Activated T-cell treated with anti-CD3 and anti-CD28 coated beads, Interleukin-2, amount 50 U/mL, for 4 hours (primary cell): ENCODE measurements at places on chromosomes 3 and 15. TPM values are rescaled to one million over a fixed set of nuclear protein-coding genes. Genes with fewer than 3 reads are reported as not detected.

GRCh38 chr15:79874242-79874641 lies 22.6 kb downstream of the MTHFS start:
- DNase-seq, result no peak

DNA sequence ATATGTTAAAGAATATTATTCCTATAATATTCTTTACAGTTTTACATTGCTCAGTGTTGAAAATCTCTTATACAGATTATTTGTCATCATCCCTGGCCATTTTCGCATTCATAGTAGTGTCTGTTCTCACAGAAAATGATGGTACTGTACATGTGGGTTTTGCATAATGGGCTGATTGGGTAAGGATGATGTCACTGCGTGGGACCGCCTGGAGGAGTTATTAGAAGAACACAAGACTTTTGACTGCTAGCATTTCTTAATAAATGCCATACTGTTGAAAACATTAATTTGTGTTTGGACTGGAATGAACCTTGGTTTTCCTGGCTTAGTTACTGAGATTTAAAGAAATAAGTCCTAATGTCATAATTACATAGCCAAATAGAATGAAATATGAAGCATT lies 20.3 kb downstream of the LRCH3 start:
- DNase-seq, result no peak

DNA sequence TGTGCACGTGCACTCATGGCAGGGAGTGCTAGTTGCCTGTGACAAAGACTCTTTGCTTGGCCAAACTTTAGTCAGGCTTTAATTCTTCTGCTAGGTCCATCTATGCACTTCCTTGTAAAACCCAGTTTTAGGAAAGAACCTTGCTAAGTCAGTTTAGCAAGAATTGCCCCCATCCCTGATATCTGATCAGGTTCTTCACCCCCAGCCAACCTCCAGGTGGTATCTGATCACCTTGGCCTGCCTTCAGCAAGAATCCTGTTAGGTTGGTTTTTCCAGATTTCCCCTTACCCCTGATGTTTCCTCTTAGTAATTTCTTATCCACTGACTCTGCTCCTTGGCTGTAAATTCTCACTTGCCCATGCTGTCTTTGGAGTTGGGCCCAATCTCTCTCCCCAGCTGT lies 8.4 kb downstream of the HSPBAP1 start:
- no peak for DNase-seq

DNA sequence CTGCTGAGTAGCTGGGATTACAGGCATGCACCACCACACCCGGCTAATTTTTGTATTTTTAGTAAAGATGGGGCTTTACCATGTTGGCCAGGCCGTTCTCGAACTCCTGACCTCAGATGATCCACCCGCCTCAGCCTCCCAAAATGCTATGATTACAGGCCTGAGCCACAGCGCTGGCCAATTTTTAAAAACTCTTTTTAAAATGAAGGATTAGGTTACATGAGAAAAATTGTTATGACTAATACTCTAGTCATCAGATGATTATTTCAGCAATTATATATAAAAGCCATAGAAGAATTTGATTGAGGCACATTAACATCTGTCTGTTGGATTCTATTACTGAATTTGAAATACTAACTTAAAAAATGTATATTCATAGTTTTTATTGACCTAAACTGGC lies 134.1 kb upstream of the MNS1 start:
- no peak for DNase-seq

The KIF7 gene
- total RNA-seq, result 2.6 TPM

GRCh38 chr15:69734699-69735098 lies 282.1 kb downstream of the RPLP1 start:
- DNase-seq, result no peak

- no peak for DNase-seq
Measured at GRCh38 chr3:24812116-24812515, 317.5 kb upstream of the THRB start.

DNA sequence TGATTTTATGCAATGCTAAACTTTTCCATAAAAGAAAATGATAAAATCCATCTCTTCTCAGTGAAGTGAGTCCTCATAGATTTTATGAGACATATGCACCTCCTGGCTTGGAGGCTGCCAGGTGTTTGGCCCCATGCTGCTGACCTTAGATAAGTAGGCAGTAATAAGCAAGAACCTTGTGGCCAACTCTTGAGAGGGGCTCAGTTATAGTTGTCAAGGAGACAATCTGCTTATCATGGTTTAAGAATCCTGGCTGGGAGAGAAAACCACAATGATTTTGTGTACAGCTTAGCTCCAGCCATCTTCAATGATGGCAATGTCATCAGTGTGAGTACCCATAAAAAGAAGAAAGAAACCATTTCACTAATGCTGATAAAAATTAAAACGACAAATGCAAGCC lies 252.1 kb downstream of the CPNE4 start:
- DNase-seq, result no peak

GRCh38 chr15:93459396-93459795 lies 370.4 kb upstream of the RGMA start:
- no peak for DNase-seq

The CEP19 gene
- total RNA-seq, result 3.4 TPM

DNA sequence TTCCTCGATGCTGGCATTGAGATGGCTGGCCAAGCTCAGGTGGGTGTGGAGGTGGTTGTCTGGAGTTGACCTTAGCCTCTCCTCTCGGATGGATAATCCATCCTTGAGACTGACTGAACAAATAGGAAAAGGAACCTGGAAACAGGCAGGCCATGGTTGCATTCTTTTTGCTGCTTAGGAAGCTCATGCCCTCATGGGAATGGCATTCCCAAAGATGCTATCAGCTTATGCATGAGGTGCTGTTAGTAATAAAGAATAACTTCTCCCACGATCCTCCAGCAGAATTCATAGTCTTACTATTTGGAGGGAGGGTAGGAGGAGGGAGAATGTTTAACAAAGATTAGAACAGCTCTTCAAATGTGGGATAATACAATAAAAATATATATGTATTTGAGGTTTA lies 303.0 kb upstream of the TPM1 start:
- DNase-seq, result no peak
